Liver (tissue), 10 donors: ENCODE measurements at places on chromosomes 1 and 21.

DNA sequence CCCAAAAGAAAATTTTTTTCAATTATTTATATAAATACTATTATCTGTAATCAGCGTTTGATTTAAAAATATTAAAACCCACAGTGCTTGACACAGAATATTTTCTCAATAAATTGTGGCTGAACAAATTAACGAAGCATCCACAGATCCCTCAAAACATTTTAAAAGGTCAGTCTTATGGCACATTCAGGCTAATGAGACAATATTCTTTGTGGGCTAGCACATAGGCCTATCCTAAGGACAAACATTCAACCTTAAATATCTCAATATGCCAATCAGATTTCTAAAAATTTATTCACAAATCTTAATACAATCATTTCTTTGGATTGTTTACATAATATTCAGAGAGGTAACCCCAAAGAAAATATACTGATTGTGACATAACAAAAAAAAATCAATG is 8.1 kb downstream of the PTGS2 start:
- no peaks in the 10 kb centered on the region for H3K36me3 ChIP-seq
- DNase-seq: no peak
- H3K27ac ChIP-seq: no peak overlapping the region

- no peak overlapping the region for H3K27ac ChIP-seq
- H3K4me3 ChIP-seq: no peak overlapping the region
- DNase-seq: no peak
- no peaks in the 10 kb centered on the region for H3K27me3 ChIP-seq
Measured at GRCh38 chr1:14524826-14525636, 73.5 kb upstream of the KAZN start.

GRCh38 chr1:52506920-52507546 is 45.9 kb downstream of the TUT4 start:
- peaks cover 1% of the 10 kb centered on the region for H3K36me3 ChIP-seq
- H3K4me1 ChIP-seq: peaks cover 16% of the 10 kb centered on the region
- no peak for DNase-seq
- H3K27me3 ChIP-seq: no peaks in the 10 kb centered on the region
- H3K4me3 ChIP-seq: no peak overlapping the region

DNA sequence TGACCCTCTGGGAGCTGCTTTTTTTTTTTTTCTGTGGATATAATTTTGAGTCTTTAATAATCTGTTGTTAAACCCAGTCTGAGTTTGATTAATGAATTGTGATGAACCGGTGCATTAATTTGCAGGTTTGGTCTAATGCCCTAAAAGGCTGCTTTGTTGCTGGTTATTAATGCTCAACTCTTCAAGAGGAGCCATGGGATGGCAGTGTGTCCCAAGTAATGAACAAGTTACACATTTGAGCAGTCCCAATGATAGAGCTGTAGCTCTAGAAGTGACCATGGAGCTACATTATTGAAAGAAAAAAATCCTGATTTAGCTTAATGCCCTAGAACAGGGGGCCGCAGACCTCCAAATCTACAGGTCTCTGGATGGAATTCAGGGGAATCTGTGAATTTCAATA is 53.1 kb downstream of the RWDD3 start:
- no peak overlapping the region for H3K27ac ChIP-seq
- no peaks in the 10 kb centered on the region for H3K27me3 ChIP-seq
- no peaks in the 10 kb centered on the region for H3K4me1 ChIP-seq
- H3K4me3 ChIP-seq: no peak overlapping the region

- H3K4me3 ChIP-seq: peak overlapping the region; percentile 92
- peaks cover 17% of the 10 kb centered on the region for H3K4me1 ChIP-seq
- H3K27me3 ChIP-seq: no peaks in the 10 kb centered on the region
- peak overlapping the region; percentile 72 for H3K27ac ChIP-seq
- H3K36me3 ChIP-seq: no peaks in the 10 kb centered on the region
Measured at GRCh38 chr1:185045814-185046492, 595 bp downstream of the RNF2 start.
